ENCODE measurements at places on chromosomes 12 and 14.

GRCh38 chr14:93720076-93720815 is 68.0 kb downstream of the PRIMA1 start:
- no peak for DNase-seq

DNA sequence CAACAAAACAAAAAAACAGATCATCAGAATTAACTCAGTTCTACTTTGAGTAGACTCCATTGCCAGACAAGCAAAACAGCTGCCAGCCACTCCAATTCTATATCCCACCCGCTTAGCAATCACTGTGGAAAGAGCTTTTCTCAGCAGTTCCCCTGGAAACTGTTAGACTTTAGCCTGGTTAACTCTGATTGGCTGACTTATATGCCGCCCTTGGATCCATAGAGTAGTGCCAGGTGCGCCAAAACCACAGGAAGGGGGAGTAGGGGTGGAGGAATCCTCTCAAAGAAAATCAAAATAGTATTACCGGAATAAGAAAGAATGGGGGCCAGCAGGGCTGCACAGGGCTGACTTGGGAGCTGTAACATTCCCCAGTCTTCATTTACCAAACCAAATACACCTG is 5.4 kb upstream of the EML5 start:
- no peak for DNase-seq

- DNase-seq, result no peak
Measured at GRCh38 chr12:89567691-89568239, 41.9 kb upstream of the POC1B start.

- no peak for DNase-seq
Measured at GRCh38 chr12:54981796-54982195, 2.8 kb downstream of the TESPA1 start.
